Mesothelial cell of epicardium (in vitro differentiated cells): ENCODE measurements at places on chromosomes 3 and 15.

GRCh38 chr3:151210676-151211381, 7.8 kb upstream of the GPR171 start:
- DNase-seq: no peak

DNA sequence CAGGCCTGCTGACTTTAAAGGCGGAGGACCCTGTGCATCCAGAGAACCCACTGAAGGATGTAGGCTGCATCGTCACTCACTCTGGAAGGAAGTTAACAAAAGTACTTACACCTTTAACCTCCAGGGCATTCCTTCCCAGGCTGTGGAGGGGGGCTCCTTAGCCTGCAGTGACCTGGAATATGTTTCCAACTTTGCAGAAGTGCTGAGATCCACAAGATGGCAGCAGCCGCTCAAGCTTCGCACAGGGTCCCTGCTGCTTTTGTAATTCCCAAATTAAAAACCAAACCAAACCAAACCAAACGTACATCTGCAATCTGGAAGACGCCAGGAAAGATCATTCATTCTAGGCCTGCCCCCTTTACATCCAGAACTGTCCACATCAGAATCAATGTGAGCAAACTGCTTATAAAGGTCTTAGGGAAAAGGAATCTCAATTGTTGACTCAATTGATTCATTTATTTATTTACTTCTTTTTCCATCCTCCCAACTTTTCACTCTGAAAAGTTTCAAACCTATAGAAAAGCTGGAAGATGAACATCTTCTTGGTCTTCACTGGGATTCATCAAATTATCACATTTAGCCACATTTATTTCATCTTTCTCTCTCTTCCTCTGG, 70.5 kb upstream of the KLHL25 start:
- peak; percentile 55 for DNase-seq

GRCh38 chr15:54839379-54839778, 357.4 kb downstream of the RSL24D1 start:
- DNase-seq: no peak

- no peak for DNase-seq
These were observed 654 bp upstream of the C3orf38 start for GRCh38 chr3:88149101-88149508.

DNA sequence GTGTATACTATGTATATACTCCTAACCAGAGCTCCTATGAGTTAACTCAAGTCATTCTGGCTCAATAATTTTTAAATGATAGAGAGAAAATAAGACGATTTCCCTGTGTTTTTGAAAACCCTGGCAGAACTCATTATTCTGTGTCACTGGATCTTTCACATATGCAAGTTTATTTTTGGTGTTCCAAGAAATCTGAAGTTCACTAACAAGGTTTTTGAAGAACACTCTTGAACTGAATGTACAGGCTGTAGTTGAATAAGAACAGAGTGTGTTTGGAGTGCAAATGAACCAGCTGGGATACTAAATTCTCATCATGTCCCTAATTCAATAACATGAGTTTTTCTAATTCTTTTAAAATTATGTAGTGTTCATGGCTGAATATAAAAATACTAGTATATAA, 466.9 kb upstream of the SUCLG2 start:
- no peak for DNase-seq

GRCh38 chr3:76570436-76571057, 469.4 kb upstream of the ROBO2 start:
- no peak for DNase-seq

DNA sequence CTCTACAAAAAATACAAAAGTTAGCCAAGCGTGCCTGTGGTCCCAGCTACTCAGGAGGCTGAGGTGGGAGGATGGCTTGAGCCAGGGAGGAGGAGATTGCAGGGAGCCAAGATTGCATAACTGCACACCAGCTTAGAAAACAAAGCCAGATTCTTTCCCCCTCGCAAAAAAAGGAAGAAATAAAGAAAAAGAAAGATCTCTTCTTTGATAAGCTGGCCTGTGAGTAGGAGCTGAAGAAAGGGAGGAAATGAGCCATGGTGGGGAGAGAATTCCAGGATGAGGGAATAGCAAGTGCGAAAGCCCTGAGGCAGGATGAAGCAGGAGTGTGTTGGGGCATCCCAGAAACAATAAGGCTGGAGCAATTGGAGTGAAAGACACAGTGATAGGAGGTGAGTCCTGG, 24.5 kb upstream of the TOP2B start:
- DNase-seq: no peak

GRCh38 chr15:99564221-99565048, 1.3 kb upstream of the MEF2A start:
- DNase-seq: no peak

DNA sequence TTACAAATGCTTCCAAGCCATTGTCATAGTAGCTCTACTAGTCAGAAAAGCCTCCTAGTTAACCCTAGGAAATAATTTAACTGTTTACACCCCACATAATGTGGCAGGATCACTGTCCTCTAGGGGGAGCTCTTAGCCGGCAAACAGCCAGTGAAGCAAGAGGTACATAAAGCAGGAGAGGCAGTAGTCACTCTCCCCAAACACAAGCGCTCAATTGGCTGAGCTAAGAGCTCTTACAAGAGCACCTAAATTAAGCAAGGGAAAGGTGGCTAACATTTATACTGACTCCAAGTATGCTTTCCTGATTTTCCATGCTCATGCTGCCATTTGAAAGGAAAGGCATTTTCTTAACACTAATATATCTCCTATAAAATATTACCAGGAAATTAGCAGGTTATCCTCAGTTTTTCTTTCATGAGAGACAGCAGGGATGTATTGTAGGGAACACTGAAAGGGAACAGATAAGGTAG, 37.6 kb downstream of the NCEH1 start:
- DNase-seq: no peak

DNA sequence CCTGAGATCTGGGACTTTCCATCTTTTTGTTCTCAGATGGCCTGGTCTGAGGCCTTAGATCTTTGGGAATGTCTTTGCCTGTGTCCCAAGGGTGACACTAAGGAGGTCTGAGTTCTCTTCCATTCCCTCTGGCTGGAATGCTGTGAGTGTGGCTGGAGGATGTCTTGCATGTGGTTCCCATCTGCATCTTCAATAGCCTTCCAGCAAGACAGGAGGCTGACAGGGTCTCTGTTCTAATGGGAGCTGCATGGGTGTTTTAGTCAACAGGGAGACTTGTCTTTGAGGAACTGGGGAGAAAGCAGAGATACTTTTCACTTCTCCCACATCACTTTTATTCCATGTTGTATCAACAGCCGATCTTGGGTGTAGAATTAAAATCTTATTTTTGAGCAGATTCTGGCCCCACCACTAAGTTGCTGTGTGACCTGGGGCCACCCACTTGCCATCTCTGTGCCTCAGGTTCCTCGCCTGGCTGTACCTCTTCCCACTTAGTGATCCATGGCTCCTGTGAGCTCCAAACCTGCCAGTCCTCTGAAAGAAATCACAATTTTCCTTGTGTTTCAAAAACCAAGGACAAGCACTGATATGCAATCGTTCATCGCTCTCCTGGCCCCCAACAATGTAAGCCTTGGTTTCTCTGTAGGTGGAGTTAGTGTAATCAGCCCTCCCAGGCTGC, 75.2 kb downstream of the LSM3 start:
- DNase-seq: no peak

- DNase-seq: no peak
These were observed 43.8 kb upstream of the LRRFIP2 start for GRCh38 chr3:37218206-37218605.

- no peak for DNase-seq
These were observed 4.7 kb downstream of the PLXNA1 start for GRCh38 chr3:126987596-126987995.

- no peak for DNase-seq
These were observed 166.5 kb downstream of the NSMCE3 start for GRCh38 chr15:29102911-29103823.

- DNase-seq: no peak
These were observed 38.6 kb upstream of the TSEN2 start for GRCh38 chr3:12445523-12446240.

GRCh38 chr3:37310666-37311050, 136.3 kb upstream of the LRRFIP2 start:
- no peak for DNase-seq

DNA sequence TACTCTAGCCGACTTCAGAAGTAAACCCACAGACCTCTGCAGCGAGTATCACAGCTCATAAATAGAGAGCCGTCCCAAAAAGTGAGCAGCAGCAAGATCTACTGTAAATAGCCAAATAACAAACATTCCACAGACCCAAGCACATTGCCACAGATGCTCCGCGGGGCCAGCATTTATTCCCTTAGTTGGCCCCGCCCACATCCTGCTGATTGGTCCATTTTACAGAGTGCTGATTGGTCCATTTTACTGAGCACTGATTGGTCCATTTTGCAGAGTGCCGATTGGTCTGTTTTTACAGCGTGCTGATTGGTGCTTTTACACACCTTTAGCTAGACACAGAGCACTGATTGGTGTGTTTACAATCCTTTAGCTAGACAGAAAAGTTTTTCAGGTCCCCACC, 17.3 kb upstream of the GABRB3 start:
- no peak for DNase-seq

DNA sequence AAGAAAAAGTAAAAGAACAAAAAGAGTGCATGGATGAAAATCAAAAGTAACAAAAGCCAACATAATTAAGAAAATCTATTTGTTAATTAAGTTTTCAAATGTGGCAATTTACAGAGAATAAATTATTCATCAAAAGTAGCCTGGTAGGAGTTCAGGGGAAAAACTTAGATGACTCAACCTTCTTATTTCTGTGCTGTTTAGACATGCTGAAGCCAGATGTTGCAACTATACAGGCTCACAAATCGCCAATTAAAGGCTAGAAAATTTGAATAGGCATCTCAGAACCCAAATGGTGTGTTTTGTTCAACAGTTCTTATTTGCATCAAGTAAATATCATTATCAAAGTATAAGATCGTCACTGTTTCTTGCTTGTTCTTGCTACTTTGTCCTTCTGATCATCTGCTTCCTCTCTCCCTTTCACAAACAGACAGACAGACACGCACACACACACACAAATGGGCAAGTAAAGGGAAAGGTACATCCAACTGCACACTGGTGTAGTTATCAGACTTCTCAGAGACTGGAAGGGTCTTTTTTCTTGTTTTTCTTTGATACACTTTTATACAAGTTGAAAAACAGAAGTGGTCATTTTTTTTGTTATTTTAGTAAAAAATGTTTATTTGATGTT, 572.2 kb downstream of the MECOM start:
- no peak for DNase-seq

- no peak for DNase-seq
These were observed 227.2 kb upstream of the GOLIM4 start for GRCh38 chr3:168322941-168323340.

DNA sequence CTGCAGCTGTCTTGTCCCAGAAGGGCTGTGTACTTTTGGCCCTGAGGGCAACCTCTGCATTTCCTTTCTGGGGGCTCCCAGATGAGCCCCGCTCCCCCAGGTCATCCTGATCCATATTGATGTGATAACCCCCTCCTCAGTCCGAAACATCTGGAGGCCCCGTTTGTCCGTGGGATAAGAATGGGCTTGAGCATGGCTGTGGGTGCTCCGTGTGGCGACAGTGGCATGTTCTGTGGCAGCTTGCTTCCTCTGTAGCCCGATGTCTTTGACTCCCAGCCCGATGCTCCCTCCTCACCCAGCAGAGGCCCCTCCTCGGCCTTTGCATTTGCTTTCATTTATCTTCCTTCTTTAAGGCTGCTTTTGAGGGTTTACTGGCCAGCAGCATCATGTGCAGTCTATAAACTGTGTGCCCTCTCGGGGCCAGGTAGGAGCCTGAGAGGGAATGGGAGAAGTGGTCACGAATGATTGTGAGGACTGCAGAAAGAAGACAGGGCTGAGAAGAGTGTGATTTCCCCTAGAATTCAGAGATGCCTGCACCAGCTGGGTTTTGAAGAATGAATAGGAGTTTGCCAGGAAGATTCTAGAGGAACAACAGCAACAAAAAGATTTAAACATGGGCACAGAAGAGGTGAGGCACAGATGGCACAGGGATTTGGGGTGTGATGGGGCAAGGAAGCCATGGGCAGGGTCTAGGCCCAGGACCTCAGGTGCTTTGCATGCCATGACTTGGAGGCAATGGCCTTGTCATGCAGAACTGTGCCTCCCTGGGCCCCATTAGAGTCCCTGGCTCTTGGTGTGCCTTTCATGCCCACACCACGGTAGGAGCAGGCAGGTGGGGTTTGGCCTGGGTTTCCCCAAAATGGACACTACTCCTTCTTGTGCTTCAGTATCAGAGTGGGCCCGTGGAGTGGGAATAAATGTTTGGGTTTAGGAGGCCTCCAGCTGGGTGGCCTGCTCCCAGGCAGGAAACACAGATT, 34.2 kb downstream of the APBA2 start:
- no peak for DNase-seq

- no peak for DNase-seq
These were observed 9.1 kb upstream of the INO80 start for GRCh38 chr15:41125063-41125669.

- DNase-seq: no peak
These were observed 3.9 kb upstream of the SENP2 start for GRCh38 chr3:185582236-185582635.

GRCh38 chr3:59450946-59451763, 401.3 kb upstream of the CFAP20DC start:
- no peak for DNase-seq
